ENCODE measurements at places on chromosomes 1 and 21.

DNA sequence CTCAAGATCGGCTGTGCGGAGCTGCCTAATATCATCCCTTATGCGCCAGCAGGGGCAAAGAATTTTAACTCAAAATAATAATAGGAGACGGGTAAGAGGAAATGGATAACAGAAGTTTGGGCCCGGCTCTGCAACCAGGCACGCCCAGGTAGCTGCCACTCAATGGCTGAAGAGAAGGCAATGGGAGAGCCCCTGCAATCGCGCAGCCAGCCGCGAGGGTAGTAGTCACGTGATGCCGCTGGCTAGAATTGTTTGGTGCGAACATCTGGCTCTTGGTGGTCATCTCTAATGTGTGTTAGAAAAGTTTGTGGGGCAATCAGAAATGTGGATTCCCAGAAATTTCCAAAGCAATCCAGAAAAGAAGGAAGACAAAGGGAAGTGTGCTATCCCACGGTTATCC, 12.3 kb downstream of the BARHL2 start:
- H3K27me3 ChIP-seq, result peaks cover 35% of the 10 kb centered on the region
- peaks cover 5% of the 10 kb centered on the region for H3K4me1 ChIP-seq
- no peak for DNase-seq
- H3K27ac ChIP-seq, result no peak overlapping the region
- no peaks in the 10 kb centered on the region for H3K36me3 ChIP-seq

GRCh38 chr1:218345673-218346390, 696 bp downstream of the TGFB2 start:
- H3K27ac ChIP-seq, result peak overlapping the region; percentile 44
- DNase-seq, result peak; percentile 82
- H3K4me1 ChIP-seq, result no peaks in the 10 kb centered on the region
- H3K36me3 ChIP-seq, result no peaks in the 10 kb centered on the region
- H3K4me3 ChIP-seq, result peak overlapping the region; percentile 69

GRCh38 chr1:98565951-98566350, 95.6 kb upstream of the SNX7 start:
- H3K36me3 ChIP-seq, result no peaks in the 10 kb centered on the region
- H3K27ac ChIP-seq, result no peak overlapping the region
- H3K4me3 ChIP-seq, result no peak overlapping the region

GRCh38 chr1:48493970-48494769, 22.2 kb upstream of the SPATA6 start:
- H3K4me3 ChIP-seq, result peak overlapping the region; percentile 13
- no peaks in the 10 kb centered on the region for H3K27me3 ChIP-seq
- H3K36me3 ChIP-seq, result no peaks in the 10 kb centered on the region
- H3K4me1 ChIP-seq, result no peaks in the 10 kb centered on the region

DNA sequence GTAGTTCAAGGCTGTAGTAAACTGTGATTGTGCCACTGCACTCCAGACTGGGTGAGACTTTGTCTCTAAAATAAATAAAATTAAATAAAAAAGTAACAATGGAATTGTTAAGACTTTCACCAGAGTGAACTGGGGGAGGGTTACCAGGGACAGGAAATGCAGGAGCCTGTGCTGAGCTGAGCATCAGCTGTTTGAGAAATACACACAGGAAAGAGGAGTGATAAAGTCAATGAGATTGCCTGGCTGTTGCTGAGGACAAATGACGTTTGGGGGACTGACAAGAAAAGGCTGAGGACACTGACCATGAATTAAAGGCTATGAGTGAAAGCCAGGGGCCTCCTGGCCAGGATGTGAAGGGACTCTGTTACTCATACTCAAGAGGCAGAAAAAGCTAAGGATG, 226.3 kb downstream of the SETD4 start:
- no peaks in the 10 kb centered on the region for H3K4me1 ChIP-seq
- no peaks in the 10 kb centered on the region for H3K36me3 ChIP-seq
- no peaks in the 10 kb centered on the region for H3K27me3 ChIP-seq
- H3K27ac ChIP-seq, result no peak overlapping the region
- DNase-seq, result no peak

DNA sequence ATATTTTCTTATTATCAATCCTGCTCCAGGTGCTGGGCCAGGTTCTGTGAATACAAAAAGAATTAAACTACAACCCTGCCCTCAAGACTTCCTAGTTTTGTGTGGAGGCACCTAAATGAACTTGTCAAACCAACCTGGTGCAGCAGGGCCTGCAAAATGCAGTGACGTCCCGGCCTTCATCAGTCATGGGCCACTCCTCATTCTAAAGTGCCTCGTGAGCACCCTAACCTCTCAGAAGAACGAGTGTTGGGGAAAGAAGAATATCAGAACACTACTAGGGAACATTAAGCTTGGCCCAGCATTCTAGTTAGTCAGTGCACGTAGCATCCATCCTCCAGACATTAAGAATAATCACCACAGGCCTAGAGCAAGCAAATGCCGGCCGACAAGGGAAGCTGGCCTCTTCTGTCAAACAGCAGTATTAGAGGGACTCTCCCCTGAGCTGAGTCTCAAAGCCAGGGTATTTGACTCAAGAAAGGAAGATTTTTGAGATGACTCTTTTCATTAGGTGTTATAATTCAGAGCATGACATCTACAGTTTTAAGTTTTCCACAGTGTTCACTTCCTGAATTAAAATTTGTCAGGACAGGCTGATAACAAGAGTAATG, 137.9 kb downstream of the SLC45A1 start:
- no peak overlapping the region for H3K4me3 ChIP-seq
- no peak for DNase-seq
- no peaks in the 10 kb centered on the region for H3K36me3 ChIP-seq
- H3K4me1 ChIP-seq, result peaks cover 8% of the 10 kb centered on the region
- peak overlapping the region; percentile 85 for H3K27ac ChIP-seq
- no peaks in the 10 kb centered on the region for H3K27me3 ChIP-seq

- no peaks in the 10 kb centered on the region for H3K36me3 ChIP-seq
- no peak overlapping the region for H3K27ac ChIP-seq
- no peaks in the 10 kb centered on the region for H3K27me3 ChIP-seq
Measured at GRCh38 chr1:39098546-39099250, 72.5 kb downstream of the NDUFS5 start.

- H3K4me1 ChIP-seq, result no peaks in the 10 kb centered on the region
- H3K27me3 ChIP-seq, result no peaks in the 10 kb centered on the region
- no peak overlapping the region for H3K27ac ChIP-seq
Measured at GRCh38 chr1:61448914-61449313, 276.0 kb downstream of the TM2D1 start.

- no peaks in the 10 kb centered on the region for H3K36me3 ChIP-seq
- no peak overlapping the region for H3K4me3 ChIP-seq
- H3K27me3 ChIP-seq, result no peaks in the 10 kb centered on the region
- no peaks in the 10 kb centered on the region for H3K4me1 ChIP-seq
- H3K27ac ChIP-seq, result no peak overlapping the region
- DNase-seq, result no peak
Measured at GRCh38 chr1:97071173-97071572, 349.6 kb downstream of the PTBP2 start.

GRCh38 chr1:36076979-36077573, 6.8 kb upstream of the TEKT2 start:
- peak; percentile 91 for DNase-seq
- H3K27ac ChIP-seq, result no peak overlapping the region
- no peaks in the 10 kb centered on the region for H3K36me3 ChIP-seq
- no peak overlapping the region for H3K4me3 ChIP-seq

GRCh38 chr21:29413683-29414082, 115.0 kb downstream of the BACH1 start:
- H3K36me3 ChIP-seq, result peaks cover 2% of the 10 kb centered on the region
- DNase-seq, result no peak
- H3K4me3 ChIP-seq, result no peak overlapping the region
- no peak overlapping the region for H3K27ac ChIP-seq

- no peak for DNase-seq
- no peaks in the 10 kb centered on the region for H3K4me1 ChIP-seq
- no peak overlapping the region for H3K4me3 ChIP-seq
- no peaks in the 10 kb centered on the region for H3K27me3 ChIP-seq
Measured at GRCh38 chr1:68938051-68938666, 441.3 kb upstream of the DEPDC1 start.

DNA sequence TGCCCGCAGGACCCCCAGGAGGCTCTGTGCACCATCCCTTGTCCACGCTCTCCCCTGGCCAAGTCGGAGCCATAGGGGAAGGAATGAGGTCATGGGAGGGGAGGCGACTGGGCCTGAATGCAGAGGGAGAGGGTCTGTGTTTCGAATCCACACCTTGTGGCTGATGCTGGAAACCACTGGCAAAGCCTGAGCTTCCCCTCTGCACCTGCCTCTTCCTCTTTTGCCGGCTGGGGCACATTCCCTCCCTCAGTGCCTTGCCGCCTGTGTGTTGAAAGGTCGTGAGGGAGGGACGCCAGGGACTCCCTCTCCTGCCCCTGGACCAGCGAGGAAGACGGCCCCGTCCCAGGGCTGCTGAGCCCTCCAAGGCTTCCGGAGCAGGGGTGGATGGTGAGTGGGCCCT, 27.3 kb downstream of the PRDM16 start:
- H3K4me3 ChIP-seq, result no peak overlapping the region
- no peaks in the 10 kb centered on the region for H3K4me1 ChIP-seq
- H3K27ac ChIP-seq, result no peak overlapping the region
- H3K36me3 ChIP-seq, result no peaks in the 10 kb centered on the region
- DNase-seq, result no peak

DNA sequence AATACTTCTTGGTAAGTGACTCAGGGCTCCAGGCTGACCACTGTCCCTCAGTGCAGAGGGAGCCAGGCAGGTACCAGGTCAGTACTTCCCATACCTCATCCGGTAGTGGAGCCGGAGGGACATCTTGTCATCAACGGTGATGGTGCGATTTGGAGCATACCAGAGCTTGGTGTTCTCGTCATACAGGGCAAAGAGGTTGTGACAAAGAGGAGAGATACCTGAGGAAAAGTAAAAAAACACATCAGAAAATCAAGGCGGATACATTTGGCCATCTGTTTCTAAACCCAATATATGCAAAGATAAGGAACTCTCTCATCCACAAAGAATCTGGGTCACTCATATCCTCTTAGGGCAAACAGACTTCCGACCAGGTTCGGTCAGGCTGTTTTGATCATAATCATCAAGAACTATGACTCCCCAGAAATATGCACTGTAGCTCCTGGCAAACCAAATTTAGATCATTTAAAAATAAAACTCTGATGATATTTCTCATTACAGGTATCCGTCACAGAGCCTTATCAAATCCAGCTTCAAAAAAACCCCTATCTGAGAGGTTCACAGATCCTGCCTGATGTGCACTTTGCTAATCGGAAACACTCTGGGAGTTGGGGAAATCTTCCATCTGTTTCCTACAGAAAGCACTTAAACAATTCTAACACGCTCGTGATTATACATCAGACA, 87.3 kb downstream of the JAK1 start:
- DNase-seq, result peak; percentile 96
- peaks cover 12% of the 10 kb centered on the region for H3K36me3 ChIP-seq
- no peak overlapping the region for H3K4me3 ChIP-seq
- H3K27ac ChIP-seq, result no peak overlapping the region

GRCh38 chr1:5465281-5465711, 526.9 kb downstream of the NPHP4 start:
- no peaks in the 10 kb centered on the region for H3K27me3 ChIP-seq
- no peaks in the 10 kb centered on the region for H3K4me1 ChIP-seq
- no peak overlapping the region for H3K27ac ChIP-seq
- H3K4me3 ChIP-seq, result no peak overlapping the region
- no peak for DNase-seq

DNA sequence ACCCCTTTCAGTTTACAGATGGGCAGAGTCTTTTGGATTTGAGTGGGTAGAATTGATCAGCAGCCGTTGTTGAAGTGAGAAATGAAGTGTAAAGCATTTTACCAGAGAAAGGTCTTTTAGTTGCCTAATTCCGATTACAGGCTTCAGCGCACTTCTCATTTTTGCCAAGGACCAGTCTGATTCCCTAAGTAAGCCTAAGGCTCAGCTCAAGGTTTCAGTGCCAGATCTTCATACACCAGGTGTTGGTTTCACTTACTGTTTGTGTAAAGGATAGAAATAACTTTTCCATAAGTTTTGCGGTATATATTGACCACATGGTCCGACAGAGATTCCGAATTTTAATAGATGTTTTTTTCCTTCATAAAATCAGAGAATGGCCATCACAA, 83.9 kb upstream of the BMP8A start:
- no peaks in the 10 kb centered on the region for H3K27me3 ChIP-seq
- H3K27ac ChIP-seq, result peak overlapping the region; percentile 93
- H3K4me1 ChIP-seq, result peaks cover 15% of the 10 kb centered on the region
- peak; percentile 6 for DNase-seq
- H3K36me3 ChIP-seq, result peaks cover 5% of the 10 kb centered on the region
- no peak overlapping the region for H3K4me3 ChIP-seq

- no peaks in the 10 kb centered on the region for H3K36me3 ChIP-seq
- no peaks in the 10 kb centered on the region for H3K27me3 ChIP-seq
- no peak overlapping the region for H3K4me3 ChIP-seq
- no peak for DNase-seq
- H3K4me1 ChIP-seq, result no peaks in the 10 kb centered on the region
Measured at GRCh38 chr1:152198982-152199381, 25.0 kb downstream of the HRNR start.

DNA sequence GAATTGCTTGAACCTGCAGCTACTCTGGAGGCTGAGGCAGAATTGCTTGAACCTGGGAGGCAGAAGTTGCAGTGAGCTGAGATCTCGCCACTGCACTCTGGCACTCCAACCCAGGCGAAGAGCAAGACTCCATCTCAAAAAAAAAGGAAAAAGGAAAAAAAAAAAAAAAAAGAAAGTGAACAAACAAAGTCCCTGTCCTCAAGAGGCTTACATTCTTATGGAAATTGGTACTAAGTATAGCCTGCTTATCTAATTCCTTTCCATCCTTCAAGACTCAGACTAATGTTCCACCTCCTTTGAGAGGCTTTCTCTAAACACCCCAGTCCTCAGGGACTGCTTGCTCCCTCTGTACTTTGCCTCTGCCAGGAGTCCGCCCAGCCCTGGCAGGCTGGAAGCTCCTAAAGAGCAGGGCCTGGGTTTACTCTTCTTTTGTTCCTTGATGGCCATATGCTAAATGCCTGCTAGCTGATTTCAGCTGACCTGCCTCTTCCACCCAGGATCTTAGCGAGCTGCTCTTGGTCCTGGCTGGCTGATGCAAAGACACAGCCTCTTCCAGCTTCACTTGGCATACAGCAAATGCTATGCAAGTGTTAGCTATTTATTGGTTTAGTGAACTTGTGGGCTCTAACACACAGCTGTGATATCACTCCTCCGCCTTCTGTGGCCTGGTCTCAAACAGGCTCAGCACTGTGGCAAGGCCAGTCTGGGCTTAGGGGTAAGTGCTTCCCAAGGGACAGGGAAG, 9.8 kb downstream of the SLC9A1 start:
- H3K36me3 ChIP-seq, result no peaks in the 10 kb centered on the region
- peaks cover 54% of the 10 kb centered on the region for H3K4me1 ChIP-seq
- H3K4me3 ChIP-seq, result no peak overlapping the region
- H3K27me3 ChIP-seq, result no peaks in the 10 kb centered on the region
- DNase-seq, result no peak

DNA sequence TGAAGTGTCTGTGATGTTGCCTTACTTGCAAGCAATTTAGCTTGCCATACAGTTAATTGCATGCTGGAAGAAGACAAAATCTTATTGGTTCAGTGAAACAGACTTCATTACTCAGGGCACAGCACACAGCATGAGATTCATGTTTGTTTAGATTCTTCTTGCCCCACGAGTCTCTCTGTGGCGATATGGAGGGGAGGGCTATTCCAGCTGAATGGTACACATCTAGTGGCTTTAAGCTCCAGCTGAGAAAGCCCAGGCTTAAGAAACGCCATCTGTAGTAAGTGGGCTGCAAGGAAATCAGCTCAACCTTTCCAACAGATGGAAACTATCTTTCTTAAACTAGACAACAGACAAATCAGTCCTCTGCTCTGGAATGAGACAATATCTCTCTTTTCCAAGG, 1022.0 kb downstream of the NCAM2 start:
- H3K36me3 ChIP-seq, result no peaks in the 10 kb centered on the region
- H3K27me3 ChIP-seq, result no peaks in the 10 kb centered on the region
- H3K4me3 ChIP-seq, result no peak overlapping the region
- DNase-seq, result no peak

- no peaks in the 10 kb centered on the region for H3K27me3 ChIP-seq
- no peaks in the 10 kb centered on the region for H3K36me3 ChIP-seq
- no peak for DNase-seq
- peaks cover 6% of the 10 kb centered on the region for H3K4me1 ChIP-seq
Measured at GRCh38 chr1:84299536-84300170, 1.9 kb upstream of the SAMD13 start.
